Psoas muscle (tissue), 8 donors: ENCODE measurements at places on chromosomes 1 and 21. TPM values are rescaled to one million over a fixed set of nuclear protein-coding genes. Genes with fewer than 3 reads are reported as not detected.
A peak's percentile ranks its signal among the peaks of the same experiment; 100 is the strongest.

- no peak for DNase-seq
- H3K4me1 ChIP-seq, result no peaks in the 10 kb centered on the region
- no peak overlapping the region for H3K4me3 ChIP-seq
- no peaks in the 10 kb centered on the region for H3K27me3 ChIP-seq
- no peak overlapping the region for H3K27ac ChIP-seq
- no peaks in the 10 kb centered on the region for H3K36me3 ChIP-seq
Observed at GRCh38 chr1:117336088-117336817, 31.0 kb upstream of the MAN1A2 start.

- no peak for DNase-seq
- H3K36me3 ChIP-seq, result peaks cover 32% of the 10 kb centered on the region
- no peaks in the 10 kb centered on the region for H3K4me1 ChIP-seq
- no peak overlapping the region for H3K4me3 ChIP-seq
- no peak overlapping the region for H3K27ac ChIP-seq
- no peaks in the 10 kb centered on the region for H3K27me3 ChIP-seq
Observed at GRCh38 chr1:160309185-160309557, 24.2 kb upstream of the PEX19 start.

The ARID4B gene
- 2.9 TPM for polyA plus RNA-seq

DNA sequence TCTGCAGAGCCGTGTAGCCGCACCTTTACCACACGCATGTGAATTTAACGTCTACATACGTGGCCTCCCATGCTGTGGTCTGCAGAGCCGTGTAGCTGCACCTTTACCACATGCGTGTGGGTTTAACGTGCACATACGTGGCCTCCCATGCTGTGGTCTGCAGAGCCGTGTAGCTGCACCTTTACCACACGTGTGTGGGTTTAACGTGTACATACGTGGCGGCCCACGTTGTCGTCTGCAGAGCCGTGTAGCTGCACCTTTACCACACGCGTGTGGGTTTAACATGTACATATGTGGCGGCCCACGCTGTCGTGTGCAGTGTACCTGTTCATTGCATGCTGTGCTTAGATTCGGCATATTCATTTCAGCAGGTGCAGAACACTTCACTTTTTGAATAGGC, 17.5 kb downstream of the DFFB start:
- DNase-seq, result peak; percentile 6
- peaks cover 78% of the 10 kb centered on the region for H3K36me3 ChIP-seq
- H3K4me1 ChIP-seq, result no peaks in the 10 kb centered on the region
- H3K4me3 ChIP-seq, result no peak overlapping the region
- H3K27ac ChIP-seq, result no peak overlapping the region
